ENCODE measurements at places on chromosomes 3 and 15.

GRCh38 chr3:54134713-54135112 is 12.4 kb downstream of the CACNA2D3 start:
- H3K4me3 ChIP-seq, result no peak overlapping the region
- no peak overlapping the region for H3K27ac ChIP-seq
- DNase-seq, result no peak
- H3K27me3 ChIP-seq, result peaks cover 4% of the 10 kb centered on the region
- no peaks in the 10 kb centered on the region for H3K4me1 ChIP-seq

DNA sequence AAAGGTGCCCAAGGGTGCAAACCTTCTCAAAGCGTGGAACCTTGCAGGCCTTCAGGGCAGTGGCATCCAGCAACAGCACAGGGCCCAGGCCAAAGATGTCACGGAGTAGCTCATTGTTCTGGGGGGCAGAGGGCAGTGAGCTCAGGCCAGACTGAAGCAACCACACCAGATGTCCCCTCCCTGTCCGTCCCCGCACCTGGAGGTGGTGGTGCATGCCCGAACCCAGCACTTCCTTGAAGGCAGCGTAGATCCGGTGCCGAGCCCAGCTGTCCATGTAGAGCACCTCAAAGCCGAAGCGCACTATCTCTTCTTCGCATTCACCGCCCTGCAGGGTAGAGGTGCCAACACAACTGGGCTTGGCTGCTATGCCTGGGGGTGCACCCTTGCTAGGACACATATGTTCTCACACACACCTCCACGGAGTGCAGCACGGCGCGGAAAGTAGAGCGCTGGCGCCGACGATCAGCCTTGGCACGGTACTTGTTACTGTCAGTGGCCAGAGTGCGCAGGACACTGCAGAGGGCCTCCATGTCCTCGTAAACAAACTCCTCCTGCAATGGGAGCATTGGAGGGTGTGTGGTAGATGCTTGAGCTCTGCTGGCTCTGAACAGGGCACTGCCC is 3.7 kb downstream of the IFRD2 start:
- H3K4me3 ChIP-seq, result no peak overlapping the region
- DNase-seq, result no peak
- no peaks in the 10 kb centered on the region for H3K27me3 ChIP-seq
- H3K4me1 ChIP-seq, result peaks cover 16% of the 10 kb centered on the region
- H3K36me3 ChIP-seq, result peaks cover 41% of the 10 kb centered on the region

- H3K36me3 ChIP-seq, result no peaks in the 10 kb centered on the region
- H3K4me1 ChIP-seq, result no peaks in the 10 kb centered on the region
- peaks cover 13% of the 10 kb centered on the region for H3K27me3 ChIP-seq
- H3K4me3 ChIP-seq, result no peak overlapping the region
- no peak for DNase-seq
These were observed 8.9 kb downstream of the NRG4 start for GRCh38 chr15:76003364-76003763.

GRCh38 chr3:38528457-38528856 is 32.3 kb downstream of the EXOG start:
- H3K4me1 ChIP-seq, result no peaks in the 10 kb centered on the region
- peaks cover 38% of the 10 kb centered on the region for H3K36me3 ChIP-seq
- no peak overlapping the region for H3K4me3 ChIP-seq
- H3K27me3 ChIP-seq, result no peaks in the 10 kb centered on the region

DNA sequence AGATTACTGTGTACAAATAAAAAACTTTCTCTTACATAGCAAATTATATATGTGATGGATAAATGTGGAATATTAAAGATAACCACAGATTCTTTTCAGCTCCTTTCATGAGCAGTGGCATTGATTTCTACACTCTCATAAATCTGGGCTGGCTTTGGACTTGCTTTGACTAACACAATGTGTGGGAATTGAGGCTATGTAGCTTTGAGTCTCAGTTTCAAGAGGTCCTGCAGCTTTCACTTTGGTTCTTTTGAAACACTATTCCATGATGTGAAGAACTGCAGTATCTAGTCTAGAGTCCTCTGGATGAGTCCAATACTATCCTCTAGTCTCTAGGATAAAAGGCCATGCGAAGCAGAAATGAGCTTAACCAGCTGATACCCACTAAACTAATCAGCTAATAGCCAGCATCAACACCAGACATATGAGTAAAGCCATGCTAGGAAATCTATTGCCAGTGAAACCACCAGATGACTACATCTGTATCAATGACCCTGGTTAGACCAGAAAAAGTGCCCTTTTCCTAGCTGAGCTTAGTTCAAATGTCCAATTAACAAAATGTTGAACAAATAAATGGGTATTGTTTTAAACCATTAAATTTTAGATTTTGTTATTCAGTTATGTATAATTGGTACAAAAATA is 274.9 kb upstream of the ZPLD1 start:
- no peaks in the 10 kb centered on the region for H3K36me3 ChIP-seq
- no peak for DNase-seq
- no peak overlapping the region for H3K27ac ChIP-seq
- H3K27me3 ChIP-seq, result no peaks in the 10 kb centered on the region
- H3K4me1 ChIP-seq, result peaks cover 28% of the 10 kb centered on the region
